AG20443 (cell line): ENCODE measurements at places on chromosomes 6 and 20.

GRCh38 chr6:104642871-104643270 lies 216.8 kb downstream of the HACE1 start:
- DNase-seq: peak; percentile 15

GRCh38 chr6:125316621-125317020 lies 14.9 kb upstream of the HDDC2 start:
- DNase-seq: no peak

DNA sequence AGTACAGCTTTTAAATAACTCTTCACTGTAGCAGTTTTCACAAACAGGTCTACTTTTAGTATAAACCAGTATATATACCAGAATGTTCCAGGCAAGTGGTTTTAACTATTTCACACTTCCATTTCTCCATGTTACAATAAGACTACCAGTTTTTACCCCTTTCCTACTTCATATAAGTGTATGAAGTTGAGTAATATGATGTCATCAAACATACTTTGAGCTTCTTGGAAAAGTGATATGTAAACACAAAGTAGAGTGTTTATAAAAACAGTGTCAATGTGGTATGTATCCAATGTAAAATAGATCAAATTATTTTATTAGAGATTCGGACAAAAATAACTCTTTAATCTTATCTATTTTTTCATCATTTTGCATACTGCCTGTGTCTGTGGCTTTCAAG lies 2.5 kb upstream of the PAQR8 start:
- DNase-seq: no peak

- DNase-seq: no peak
These were observed 16.4 kb upstream of the NT5DC1 start for GRCh38 chr6:116084284-116084683.

GRCh38 chr6:148524471-148524882 lies 181.8 kb downstream of the SASH1 start:
- peak; percentile 33 for DNase-seq

GRCh38 chr6:125818772-125819260 lies 28.1 kb downstream of the NCOA7 start:
- DNase-seq: peak; percentile 21

DNA sequence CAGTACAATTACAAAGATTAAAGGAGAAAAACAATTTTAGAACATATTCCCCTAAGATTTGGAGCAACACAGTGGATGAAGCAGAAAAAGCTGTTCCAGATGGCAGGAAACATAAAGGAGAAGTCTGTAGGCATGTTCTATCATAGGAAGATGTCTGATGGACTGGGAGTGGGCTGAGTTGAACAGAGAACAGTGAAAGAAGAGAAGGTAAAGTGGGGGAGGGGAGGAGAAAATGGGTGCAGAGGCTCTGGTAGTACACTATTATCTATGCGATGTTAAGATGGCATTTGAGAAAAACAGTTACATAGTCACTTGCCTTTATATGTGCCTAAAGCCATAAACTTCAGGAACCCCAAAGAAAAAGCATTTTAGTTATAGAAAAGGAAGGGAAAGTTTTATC lies 4.2 kb upstream of the PHIP start:
- DNase-seq: no peak
